ENCODE measurements at places on chromosomes 1 and 21.

DNA sequence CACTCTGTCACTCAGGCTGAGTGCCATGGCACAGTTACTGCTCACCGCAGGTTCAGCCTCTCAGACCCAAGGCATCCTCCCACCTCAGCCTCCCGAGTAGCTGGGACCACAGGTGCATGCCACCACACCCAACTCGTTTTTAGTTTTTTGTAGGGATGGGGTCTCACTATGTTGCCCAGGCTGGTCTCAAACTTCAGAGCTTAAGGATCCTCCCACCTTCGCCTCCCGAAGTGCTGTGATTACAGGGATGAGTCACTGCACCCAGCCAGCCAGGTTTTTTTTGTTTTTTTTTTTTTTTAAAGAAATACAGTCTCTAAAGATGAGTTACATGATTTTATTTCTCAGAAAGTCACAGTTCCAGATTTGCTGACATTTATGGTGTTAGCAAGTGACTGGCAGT, 29.0 kb downstream of the BACE2 start:
- DNase-seq, result no peak

DNA sequence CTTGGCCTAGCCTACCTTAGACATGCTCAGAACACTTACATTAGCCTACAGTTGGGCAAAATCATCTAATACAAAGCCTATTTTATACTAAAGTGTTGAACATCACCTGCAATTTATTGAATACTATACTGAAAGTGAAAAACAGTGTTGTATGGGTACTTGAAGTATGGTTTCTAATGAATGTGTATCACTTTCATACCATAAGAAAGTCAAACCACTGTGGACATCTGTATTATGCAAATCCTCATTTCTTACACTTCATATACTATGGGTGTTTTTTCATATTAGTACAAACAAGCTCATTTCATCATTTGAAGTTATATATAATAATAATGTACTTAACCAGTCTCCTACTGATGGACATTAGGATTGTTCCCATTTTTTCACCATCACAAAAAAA, 41.2 kb downstream of the TDRD5 start:
- DNase-seq, result no peak

DNA sequence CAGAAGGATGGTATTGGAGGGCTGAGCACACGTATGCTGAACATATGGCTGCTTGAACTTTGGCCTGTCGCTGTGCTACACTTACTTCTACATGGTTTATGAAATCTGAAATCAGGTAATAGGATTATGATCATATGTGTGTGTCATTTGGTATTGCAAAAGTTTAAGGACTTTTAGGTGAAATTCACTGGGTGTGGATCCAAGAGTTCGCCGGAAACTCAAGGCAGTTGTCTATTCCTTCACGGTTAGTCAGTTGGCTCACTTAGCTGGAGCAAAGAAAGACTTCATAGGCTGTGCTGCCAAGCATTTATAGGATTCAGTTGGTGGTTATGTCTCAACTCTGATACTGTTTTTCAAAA, 927 bp downstream of the UAP1 start:
- DNase-seq, result no peak

DNA sequence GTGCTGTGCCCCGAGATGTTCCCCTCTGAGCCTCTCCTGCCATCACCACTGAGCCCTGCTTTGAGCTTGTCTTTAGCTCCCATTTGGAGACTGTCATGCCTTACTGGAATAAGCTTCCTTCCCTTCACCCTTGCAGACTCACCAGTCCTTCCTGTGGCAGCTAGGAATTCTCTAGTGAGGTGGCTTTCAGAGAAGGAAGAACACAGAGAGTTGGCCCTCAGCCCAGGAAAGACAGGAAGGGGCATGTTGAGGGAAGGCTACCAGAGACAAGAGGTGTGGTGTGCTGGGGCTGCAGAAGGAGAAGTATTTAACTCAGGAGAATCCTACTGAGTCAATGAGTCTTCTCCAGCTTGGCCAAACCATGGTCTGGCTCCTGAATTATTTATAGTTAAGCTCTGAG, 76.3 kb downstream of the UCK2 start:
- DNase-seq, result no peak

DNA sequence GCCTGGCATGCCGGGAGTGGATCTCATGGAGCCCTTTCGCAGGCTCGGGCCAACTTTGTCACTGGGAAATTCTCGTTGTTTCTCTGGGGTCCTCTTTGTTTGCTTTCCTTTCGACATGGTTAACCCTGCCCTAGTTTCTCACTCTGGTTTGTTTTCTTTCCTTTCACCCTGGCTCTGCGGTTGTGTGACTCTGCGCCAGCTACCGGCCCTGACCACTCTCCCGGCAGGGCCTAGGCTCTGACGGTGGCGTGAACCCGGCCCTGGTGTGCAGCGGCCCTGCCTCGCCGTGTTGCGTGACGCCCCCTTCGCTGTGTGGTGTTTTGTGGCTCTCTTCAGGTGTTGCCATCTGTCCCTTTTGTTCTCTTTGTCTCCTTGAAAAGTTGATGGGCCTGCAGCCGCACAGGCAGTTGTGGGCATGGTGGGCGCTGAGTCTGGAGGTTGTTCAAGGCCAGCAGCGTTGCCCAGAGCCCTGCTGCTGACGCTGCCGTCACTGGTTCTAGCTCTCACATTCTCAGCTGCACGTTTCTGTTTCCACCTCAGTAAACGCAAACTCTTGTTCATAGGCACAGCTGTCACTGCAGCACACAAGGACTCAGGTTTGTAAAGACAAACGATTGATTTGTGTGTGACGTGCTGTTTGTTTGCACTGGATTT, 64.6 kb upstream of the DIP2A start:
- DNase-seq, result no peak

DNA sequence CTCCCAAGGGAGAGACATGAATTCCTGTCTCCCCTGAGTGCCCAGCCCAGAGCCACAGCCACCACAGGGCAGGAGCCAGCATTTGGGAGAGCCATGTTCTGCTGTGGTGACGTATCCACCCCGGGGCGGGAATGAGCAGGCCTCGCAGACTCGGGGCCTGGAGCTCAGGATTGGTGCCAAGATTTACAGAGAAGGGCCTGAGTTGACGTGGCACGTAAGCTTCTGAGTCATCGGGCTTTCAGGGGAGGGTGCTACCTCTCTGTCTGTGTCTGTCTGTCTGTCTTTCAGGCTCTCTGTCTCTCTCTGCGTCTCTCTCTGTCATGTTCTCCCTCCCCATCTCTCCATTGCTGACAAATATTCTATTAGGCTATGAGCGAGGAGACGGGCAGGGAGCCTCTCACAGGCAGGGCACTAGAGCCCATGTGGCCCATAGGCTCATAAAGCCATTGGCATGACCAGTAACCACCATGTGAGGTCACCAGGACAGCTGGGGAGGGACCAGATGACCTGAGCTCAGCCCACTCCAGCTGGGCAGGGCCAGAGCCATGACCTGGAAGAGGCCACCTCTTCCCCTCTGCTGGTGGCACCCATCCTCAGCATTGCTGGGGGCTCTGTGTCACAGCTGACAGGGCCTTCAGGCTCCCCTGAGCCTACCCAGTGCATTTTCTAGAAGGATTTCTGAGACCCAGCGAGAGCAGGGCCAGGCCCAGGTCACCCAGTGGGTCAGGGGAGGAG, 300.0 kb upstream of the VAMP3 start:
- DNase-seq, result no peak

DNA sequence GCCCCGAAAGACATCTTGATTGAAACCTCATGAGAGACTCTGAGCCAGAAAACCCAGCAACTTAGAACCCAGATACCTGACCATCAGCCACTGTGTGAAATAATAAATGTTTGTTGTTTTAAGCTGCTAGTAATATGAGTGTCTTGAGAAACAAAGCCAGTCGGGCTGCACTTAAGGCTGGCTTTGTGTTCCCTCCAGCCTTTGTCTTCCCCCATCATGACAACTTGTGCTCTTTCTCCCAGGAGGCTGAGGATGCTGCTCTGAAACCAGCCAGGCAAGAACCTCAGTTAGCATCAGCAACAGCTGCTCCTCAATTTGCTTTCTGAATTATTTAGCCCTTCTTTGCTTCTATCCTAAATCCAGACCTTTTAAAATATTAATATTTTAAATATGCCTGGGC, 78.2 kb downstream of the SLC16A1 start:
- DNase-seq, result no peak

DNA sequence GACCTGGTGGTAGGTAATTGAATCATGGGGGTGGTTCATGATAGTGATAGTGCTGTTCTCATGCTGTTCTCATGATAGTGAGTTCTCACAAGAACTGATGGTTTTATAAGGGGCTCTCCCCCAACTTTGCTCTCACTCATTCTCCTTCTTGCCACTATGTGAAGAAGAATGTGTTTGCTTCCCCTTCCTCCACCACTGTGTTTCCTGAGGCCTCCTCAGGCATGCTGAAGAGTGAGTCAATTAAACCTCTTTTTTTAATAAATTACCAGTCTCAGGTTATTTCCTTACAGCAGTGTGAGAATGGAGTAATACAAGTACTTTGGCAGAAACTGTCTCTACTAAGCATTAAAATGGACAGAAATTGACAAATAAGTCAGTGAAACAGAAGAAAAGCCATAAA, 21.6 kb downstream of the RAB3GAP2 start:
- DNase-seq, result no peak
